ENCODE measurements at places on chromosomes 13 and 19.

- no peaks in the 10 kb centered on the region for H3K36me3 ChIP-seq
- no peak overlapping the region for H3K4me3 ChIP-seq
- H3K27me3 ChIP-seq: no peaks in the 10 kb centered on the region
- H3K27ac ChIP-seq: no peak overlapping the region
These were observed 34.0 kb downstream of the WDR87 start for GRCh38 chr19:37872383-37872782.

GRCh38 chr13:40069173-40070044 is 413.9 kb downstream of the COG6 start:
- peak; percentile 56 for DNase-seq
- H3K27ac ChIP-seq: no peak overlapping the region
- no peaks in the 10 kb centered on the region for H3K27me3 ChIP-seq
- H3K4me1 ChIP-seq: peaks cover 3% of the 10 kb centered on the region

- peaks cover 12% of the 10 kb centered on the region for H3K4me1 ChIP-seq
- no peak for DNase-seq
- no peak overlapping the region for H3K4me3 ChIP-seq
- H3K27ac ChIP-seq: no peak overlapping the region
- H3K36me3 ChIP-seq: no peaks in the 10 kb centered on the region
These were observed 15.4 kb upstream of the CLN5 start for GRCh38 chr13:76976490-76976889.

- no peaks in the 10 kb centered on the region for H3K27me3 ChIP-seq
- H3K4me3 ChIP-seq: no peak overlapping the region
- DNase-seq: no peak
- no peak overlapping the region for H3K27ac ChIP-seq
- no peaks in the 10 kb centered on the region for H3K36me3 ChIP-seq
These were observed 35.3 kb downstream of the EDNRB start for GRCh38 chr13:77883328-77883727.

GRCh38 chr13:44768239-44768638 is 192.1 kb upstream of the TSC22D1 start:
- H3K36me3 ChIP-seq: no peaks in the 10 kb centered on the region
- no peak overlapping the region for H3K27ac ChIP-seq
- no peak overlapping the region for H3K4me3 ChIP-seq
- DNase-seq: no peak

DNA sequence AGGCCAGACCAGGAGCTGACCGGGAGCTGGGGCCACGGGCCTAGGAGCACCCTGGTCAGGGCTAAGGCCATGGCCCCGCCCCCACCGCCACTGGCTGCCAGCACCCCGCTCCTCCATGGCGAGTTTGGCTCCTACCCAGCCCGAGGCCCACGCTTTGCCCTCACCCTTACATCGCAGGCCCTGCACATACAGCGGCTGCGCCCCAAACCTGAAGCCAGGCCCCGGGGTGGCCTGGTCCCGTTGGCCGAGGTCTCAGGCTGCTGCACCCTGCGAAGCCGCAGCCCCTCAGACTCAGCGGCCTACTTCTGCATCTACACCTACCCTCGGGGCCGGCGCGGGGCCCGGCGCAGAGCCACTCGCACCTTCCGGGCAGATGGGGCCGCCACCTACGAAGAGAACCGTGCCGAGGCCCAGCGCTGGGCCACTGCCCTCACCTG is 6.6 kb downstream of the SPHK2 start:
- no peak overlapping the region for H3K4me3 ChIP-seq
- peaks cover 24% of the 10 kb centered on the region for H3K4me1 ChIP-seq
- DNase-seq: no peak
- peaks cover 15% of the 10 kb centered on the region for H3K36me3 ChIP-seq
- no peak overlapping the region for H3K27ac ChIP-seq

GRCh38 chr19:4531562-4532165 is 3.4 kb downstream of the PLIN5 start:
- no peak overlapping the region for H3K27ac ChIP-seq
- H3K27me3 ChIP-seq: no peaks in the 10 kb centered on the region
- no peak overlapping the region for H3K4me3 ChIP-seq
- DNase-seq: no peak
- peaks cover 4% of the 10 kb centered on the region for H3K4me1 ChIP-seq

GRCh38 chr13:44306371-44307192 is 67.0 kb upstream of the SERP2 start:
- no peak overlapping the region for H3K27ac ChIP-seq
- no peak for DNase-seq
- H3K4me1 ChIP-seq: no peaks in the 10 kb centered on the region
- H3K27me3 ChIP-seq: no peaks in the 10 kb centered on the region

GRCh38 chr19:1009981-1010538 is 9.8 kb downstream of the GRIN3B start:
- H3K27me3 ChIP-seq: no peaks in the 10 kb centered on the region
- no peak overlapping the region for H3K4me3 ChIP-seq
- H3K27ac ChIP-seq: no peak overlapping the region
- H3K4me1 ChIP-seq: peaks cover 2% of the 10 kb centered on the region

DNA sequence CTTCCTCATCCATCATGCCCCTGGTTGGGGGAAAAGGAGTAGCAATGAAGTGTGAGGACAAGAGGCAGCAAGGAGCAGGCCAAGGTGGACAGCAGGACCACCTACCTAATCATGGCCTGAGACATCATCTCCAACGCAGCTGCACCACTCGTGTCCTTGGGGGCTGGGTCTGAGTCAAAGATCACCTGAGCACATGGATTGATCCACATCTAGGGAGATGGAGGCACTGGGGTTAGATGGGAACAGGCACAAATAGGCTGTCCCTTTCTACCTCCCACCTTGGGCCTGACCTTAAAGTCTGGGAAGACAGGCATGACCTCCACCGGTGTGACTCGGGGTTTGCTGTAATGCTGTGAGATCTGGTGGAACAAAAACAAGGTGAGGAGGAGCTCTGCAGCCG is 2.2 kb downstream of the PAF1 start:
- H3K27me3 ChIP-seq: no peaks in the 10 kb centered on the region
- H3K36me3 ChIP-seq: peaks cover 58% of the 10 kb centered on the region
- H3K4me3 ChIP-seq: no peak overlapping the region
- H3K27ac ChIP-seq: peak overlapping the region; percentile 98

- H3K27me3 ChIP-seq: no peaks in the 10 kb centered on the region
- no peak for DNase-seq
These were observed 50.0 kb downstream of the PIN1 start for GRCh38 chr19:9885077-9885552.

GRCh38 chr13:110756219-110756631 is 42.7 kb downstream of the ING1 start:
- H3K4me1 ChIP-seq: no peaks in the 10 kb centered on the region
- DNase-seq: no peak
- no peaks in the 10 kb centered on the region for H3K27me3 ChIP-seq
- H3K4me3 ChIP-seq: no peak overlapping the region
- H3K36me3 ChIP-seq: no peaks in the 10 kb centered on the region

Data from effector memory CD4-positive, alpha-beta T cell (primary cell).